ENCODE measurements at places on chromosomes 5 and 9.

- no peak for DNase-seq
Observed at GRCh38 chr5:8628521-8628920, 759.6 kb downstream of the MTRR start.

DNA sequence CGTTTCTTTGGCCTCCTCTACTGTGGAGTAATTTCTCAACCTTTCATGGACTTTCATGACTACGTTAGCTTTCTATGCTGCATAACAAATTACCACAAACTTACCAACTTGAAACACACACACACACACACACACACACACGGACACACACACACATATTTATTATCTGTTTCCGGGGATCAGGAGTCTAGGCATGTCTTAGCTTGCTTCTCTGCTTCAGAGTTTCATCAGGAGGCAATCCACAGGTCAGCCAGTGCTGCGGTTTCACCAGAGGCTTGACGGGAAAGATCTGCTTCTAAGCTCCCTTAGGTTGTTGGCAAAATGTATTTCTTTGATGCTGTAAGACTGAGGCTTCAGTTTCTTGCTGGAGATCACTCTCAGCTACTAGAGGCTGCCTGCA lies 59.0 kb upstream of the C9orf72 start:
- no peak for DNase-seq

GRCh38 chr5:171826132-171826531 lies 40.5 kb downstream of the SMIM23 start:
- no peak for DNase-seq

- peak; percentile 48 for DNase-seq
Observed at GRCh38 chr5:74640954-74641734, 616 bp upstream of the ENC1 start.

DNA sequence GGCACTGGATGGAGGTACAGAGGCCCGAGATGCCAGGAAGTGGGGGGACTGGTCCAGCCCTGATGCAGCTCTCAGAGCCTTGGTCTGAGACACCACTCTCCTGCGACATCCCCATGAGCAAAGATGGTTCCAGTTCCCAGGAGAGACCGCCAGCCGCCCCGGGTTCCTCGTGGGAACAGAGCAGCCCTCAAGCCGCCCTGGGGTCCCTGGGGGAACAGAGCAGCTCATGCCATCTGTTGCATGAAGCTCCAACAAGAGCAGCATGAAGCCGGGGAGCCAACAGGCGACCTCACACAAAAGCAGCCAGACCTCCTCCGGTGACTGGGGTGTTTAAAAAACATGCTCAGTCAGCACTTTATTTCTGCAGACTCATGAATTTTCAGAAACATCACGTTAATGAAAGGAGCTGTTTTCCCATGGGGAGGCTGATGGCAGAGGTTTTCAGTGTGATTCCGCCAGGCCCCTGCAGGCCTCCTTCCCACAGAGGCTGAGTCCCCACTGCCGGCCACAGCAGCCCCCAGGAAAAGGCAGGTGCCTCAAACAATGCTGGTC lies 6.2 kb downstream of the SLC6A18 start:
- DNase-seq, result no peak

GRCh38 chr5:128262911-128263310 lies 179.3 kb downstream of the SLC12A2 start:
- no peak for DNase-seq

GRCh38 chr5:79955941-79956670 lies 35.0 kb downstream of the MTX3 start:
- DNase-seq, result no peak
